ENCODE measurements at places on chromosomes 7 and 10.

GRCh38 chr7:2074691-2075090 is 158.1 kb downstream of the MAD1L1 start:
- H3K4me1 ChIP-seq, result no peaks in the 10 kb centered on the region
- H3K27me3 ChIP-seq, result no peaks in the 10 kb centered on the region
- H3K36me3 ChIP-seq, result no peaks in the 10 kb centered on the region
- no peak for DNase-seq
- H3K4me3 ChIP-seq, result no peak overlapping the region

GRCh38 chr10:35379226-35380137 is 43.2 kb downstream of the CCNY start:
- peak overlapping the region; percentile 78 for H3K27ac ChIP-seq
- no peaks in the 10 kb centered on the region for H3K36me3 ChIP-seq
- H3K27me3 ChIP-seq, result no peaks in the 10 kb centered on the region
- no peak overlapping the region for H3K4me3 ChIP-seq
- peaks cover 13% of the 10 kb centered on the region for H3K4me1 ChIP-seq

GRCh38 chr7:87058744-87059524 is 520 bp downstream of the ELAPOR2 start:
- no peaks in the 10 kb centered on the region for H3K4me1 ChIP-seq
- peak; percentile 50 for DNase-seq
- peak overlapping the region; percentile 39 for H3K4me3 ChIP-seq
- H3K27me3 ChIP-seq, result peaks cover 27% of the 10 kb centered on the region
- H3K36me3 ChIP-seq, result no peaks in the 10 kb centered on the region

DNA sequence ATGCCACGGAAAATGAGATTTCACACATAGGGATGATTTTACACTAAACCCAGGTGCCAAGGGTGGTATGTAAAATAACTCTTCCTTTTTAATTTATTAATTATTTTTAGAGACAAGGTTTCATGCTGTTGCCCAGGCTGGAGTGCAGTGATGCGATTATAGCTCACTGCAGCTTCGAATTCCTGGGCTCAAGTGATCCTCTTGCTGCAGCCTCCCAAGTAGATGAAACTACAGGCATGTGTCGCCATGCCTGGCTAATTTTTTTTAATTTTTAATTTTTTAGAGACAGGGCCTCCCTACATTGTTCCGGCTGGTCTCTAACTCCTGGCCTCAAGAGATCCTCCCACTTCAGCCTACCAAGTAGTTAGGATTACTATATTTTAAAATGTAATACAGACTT is 2.3 kb upstream of the CNNM1 start:
- no peak for DNase-seq
- H3K27me3 ChIP-seq, result peaks cover 19% of the 10 kb centered on the region
- H3K4me3 ChIP-seq, result no peak overlapping the region
- no peak overlapping the region for H3K27ac ChIP-seq

GRCh38 chr7:27277628-27278027 is 35.0 kb downstream of the EVX1 start:
- H3K4me3 ChIP-seq, result no peak overlapping the region
- H3K36me3 ChIP-seq, result no peaks in the 10 kb centered on the region
- no peaks in the 10 kb centered on the region for H3K27me3 ChIP-seq
- H3K27ac ChIP-seq, result peak overlapping the region; percentile 29
- no peaks in the 10 kb centered on the region for H3K4me1 ChIP-seq

GRCh38 chr10:14240253-14241189 is 90.2 kb downstream of the FRMD4A start:
- H3K27ac ChIP-seq, result no peak overlapping the region
- H3K36me3 ChIP-seq, result no peaks in the 10 kb centered on the region
- H3K27me3 ChIP-seq, result no peaks in the 10 kb centered on the region
- H3K4me1 ChIP-seq, result no peaks in the 10 kb centered on the region
- H3K4me3 ChIP-seq, result no peak overlapping the region

GRCh38 chr10:127392351-127393235 is 156.5 kb upstream of the NPS start:
- no peaks in the 10 kb centered on the region for H3K36me3 ChIP-seq
- no peak for DNase-seq
- no peaks in the 10 kb centered on the region for H3K27me3 ChIP-seq
- H3K4me1 ChIP-seq, result no peaks in the 10 kb centered on the region
- H3K4me3 ChIP-seq, result no peak overlapping the region

DNA sequence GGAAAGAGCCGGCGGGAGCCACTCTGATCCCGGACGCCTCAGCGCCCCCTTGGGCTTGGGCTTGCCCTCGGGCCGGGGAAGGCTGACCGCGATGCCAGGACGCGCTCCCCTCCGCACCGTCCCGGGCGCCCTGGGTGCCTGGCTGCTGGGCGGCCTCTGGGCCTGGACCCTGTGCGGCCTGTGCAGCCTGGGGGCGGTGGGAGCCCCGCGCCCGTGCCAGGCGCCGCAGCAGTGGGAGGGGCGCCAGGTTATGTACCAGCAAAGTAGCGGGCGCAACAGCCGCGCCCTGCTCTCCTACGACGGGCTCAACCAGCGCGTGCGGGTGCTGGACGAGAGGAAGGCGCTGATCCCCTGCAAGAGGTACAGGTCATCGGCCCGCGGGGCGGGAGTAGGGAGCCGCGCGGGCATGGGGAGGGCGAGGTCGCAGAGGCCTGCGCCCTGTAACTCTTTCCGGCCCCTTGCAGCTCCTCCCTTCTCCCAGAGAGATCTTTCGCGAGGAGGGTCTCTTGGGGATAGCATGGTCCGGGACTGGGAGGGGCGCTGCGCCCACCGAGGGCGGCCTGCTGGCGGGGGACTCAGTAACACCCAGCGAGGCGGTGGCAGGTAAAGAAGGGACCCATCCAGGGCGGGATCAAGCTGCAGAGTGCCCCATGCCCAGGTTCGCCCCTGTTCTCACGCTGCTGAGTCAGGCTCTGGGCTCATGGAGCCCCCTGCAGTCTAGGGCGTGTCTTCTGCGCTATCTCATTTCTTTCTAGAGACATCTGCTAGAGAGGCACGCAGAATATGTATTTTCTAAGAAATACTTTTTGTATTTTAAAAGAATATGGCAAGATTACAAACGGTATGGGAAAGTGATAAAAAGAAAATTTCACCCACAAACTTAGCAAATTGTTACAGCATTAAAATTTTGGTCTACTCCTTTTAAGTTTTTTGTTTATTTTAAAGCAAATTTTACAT is 687 bp downstream of the EPDR1 start:
- peak overlapping the region; percentile 48 for H3K4me3 ChIP-seq
- peaks cover 1% of the 10 kb centered on the region for H3K27me3 ChIP-seq
- peak overlapping the region; percentile 99 for H3K27ac ChIP-seq
- DNase-seq, result peak; percentile 67
- no peaks in the 10 kb centered on the region for H3K4me1 ChIP-seq

DNA sequence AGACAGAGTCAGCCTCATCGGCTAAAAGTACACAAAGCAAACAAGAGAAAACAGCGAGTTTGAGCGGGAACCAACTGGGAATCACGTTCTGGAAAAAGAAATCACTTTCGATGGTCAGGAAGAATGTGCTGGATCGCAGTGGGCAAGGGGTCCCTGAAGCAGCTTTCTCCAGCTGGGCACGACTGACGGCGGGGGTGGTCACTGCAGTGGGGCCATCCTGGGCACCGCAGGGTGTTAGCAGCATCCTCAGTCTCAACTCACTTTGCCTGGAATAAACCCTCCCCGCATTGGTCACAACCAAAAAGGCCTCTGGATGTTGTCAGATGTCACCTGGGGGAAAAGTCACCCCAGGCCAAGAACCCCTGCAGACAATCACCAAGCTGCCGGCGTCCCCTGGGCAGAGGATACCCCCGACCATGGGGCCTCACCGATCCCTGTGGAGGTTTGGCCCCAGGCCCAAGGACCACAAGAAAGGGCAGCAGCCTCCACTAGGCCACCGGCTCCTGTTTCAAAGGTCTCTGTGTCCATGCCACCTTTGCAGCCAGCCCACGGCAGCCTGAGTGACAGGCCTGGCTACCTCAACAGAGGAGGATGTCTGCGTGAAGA is 42.9 kb downstream of the EBF3 start:
- H3K27ac ChIP-seq, result no peak overlapping the region
- no peaks in the 10 kb centered on the region for H3K27me3 ChIP-seq
- DNase-seq, result no peak
- no peak overlapping the region for H3K4me3 ChIP-seq
- no peaks in the 10 kb centered on the region for H3K36me3 ChIP-seq

DNA sequence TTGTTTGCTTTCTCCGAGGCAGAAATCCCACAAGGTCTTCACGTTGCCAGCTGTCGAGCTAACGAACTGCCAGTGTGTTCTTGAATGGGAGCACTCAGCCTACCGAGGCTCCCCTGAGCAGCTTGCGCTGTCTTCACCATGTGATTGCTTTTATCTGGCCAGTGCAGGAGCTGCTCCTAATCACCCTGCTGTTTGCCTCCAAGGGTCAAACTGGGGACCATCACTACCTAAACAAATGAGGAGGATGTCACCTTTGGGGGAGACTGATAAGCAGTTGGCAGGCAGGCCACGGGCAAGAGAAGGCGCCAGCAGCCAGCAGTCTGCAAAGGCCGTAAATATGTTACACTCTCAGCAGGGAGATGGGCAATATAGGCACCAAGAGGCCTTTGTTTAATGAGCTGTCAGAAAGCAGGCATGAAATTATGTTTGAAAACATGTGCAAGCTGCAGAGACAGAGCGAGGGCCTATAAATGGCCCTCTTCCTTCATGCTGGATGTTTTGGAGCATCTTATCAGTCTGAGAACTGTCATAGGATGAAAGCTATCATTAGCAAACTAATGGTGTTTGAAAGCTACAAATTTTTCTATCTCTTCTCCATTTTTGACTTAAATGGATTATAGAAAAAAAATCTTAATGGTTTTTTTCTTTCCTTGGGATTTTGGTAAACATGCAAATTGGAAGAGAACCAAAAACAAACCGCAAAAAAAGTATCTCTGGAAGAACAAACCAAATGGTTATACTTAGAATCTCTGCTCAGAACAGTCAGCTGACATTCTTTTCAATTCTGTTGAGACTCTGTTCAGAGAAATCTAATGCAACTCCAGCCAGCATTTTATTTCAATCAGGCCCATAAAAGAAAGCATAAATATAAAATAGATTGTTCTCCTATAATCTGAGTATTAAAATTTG is 267.3 kb upstream of the NPVF start:
- no peaks in the 10 kb centered on the region for H3K36me3 ChIP-seq
- DNase-seq, result peak; percentile 30
- no peaks in the 10 kb centered on the region for H3K27me3 ChIP-seq
- no peak overlapping the region for H3K4me3 ChIP-seq

DNA sequence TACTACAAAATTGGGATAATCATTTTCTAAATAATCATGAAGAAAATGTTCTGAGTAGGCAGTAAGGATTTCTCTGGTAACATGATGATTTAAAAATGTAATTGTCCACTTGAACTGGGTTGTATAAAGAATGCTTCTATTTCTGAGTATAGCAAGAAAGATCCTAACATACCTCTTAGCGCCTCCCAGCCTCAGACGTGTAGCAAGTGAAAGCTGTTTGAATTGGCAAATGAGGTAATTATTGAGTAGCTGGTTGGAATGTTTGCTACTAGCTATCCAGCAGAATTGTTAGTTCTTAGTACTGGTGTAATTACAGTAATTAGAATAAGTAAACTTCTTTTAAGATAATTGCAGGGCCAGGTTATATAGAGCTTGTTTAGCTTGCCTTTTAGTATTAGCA is 47.9 kb downstream of the SEPTIN7 start:
- peaks cover 20% of the 10 kb centered on the region for H3K36me3 ChIP-seq
- no peak overlapping the region for H3K4me3 ChIP-seq
- no peaks in the 10 kb centered on the region for H3K27me3 ChIP-seq
- H3K27ac ChIP-seq, result no peak overlapping the region

DNA sequence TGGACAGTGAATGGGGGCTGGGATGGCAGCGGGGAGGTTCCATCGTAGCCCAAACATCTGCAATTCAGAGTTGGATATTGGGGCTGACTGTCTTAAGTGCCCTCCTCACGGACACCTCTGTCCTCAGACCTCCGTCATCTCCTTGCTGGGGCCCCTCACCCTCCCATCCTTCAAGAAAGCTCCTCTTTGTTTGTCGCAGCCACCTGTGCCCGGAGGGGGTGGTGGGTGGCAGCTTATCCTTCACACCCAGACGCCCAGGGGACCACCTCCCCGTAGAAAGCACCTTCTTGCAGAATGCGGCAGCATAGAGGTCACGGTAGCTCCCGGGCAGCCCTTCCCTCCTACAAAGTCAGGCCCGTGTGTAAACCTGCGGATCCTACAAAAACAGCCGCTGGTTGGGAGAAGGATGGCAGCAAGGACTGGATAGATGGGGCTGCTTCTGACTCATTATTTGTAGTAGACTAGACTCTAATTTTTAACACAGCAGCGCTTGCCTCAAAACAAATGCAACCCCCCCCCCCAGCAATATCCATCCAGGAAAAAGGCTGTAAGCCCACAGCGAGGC is 1.3 kb upstream of the PTPRN2 start:
- H3K27ac ChIP-seq, result no peak overlapping the region
- H3K4me1 ChIP-seq, result peaks cover 3% of the 10 kb centered on the region
- H3K4me3 ChIP-seq, result no peak overlapping the region
- H3K27me3 ChIP-seq, result peaks cover 8% of the 10 kb centered on the region
- H3K36me3 ChIP-seq, result no peaks in the 10 kb centered on the region

- H3K36me3 ChIP-seq, result no peaks in the 10 kb centered on the region
- DNase-seq, result no peak
- H3K4me3 ChIP-seq, result peak overlapping the region; percentile 63
Observed at GRCh38 chr10:5411941-5412276, 448 bp upstream of the NET1 start.

- H3K36me3 ChIP-seq, result no peaks in the 10 kb centered on the region
- no peaks in the 10 kb centered on the region for H3K4me1 ChIP-seq
- H3K4me3 ChIP-seq, result no peak overlapping the region
- H3K27me3 ChIP-seq, result no peaks in the 10 kb centered on the region
- DNase-seq, result no peak
Observed at GRCh38 chr10:113992471-113993011, 51.1 kb upstream of the ADRB1 start.

DNA sequence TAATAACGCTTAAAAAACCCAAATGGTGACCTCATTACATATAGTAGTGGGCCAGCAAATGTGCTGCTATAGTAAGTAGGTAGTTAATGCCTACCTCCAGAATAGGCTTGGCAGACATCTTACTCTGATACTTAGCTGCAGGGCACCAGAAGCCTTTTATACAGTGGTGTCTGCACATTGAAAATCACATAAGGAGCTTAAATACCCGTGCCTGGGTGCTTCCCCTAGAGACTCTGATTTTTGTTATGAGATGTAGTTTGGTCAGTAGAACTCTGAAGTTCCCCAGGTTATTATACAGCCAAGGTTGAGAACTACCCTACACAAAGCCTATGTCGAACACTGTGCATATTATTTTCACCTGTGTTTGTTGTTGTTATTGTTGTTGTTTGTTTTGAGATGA is 47.2 kb downstream of the ANKIB1 start:
- no peak overlapping the region for H3K27ac ChIP-seq
- H3K4me3 ChIP-seq, result no peak overlapping the region
- no peak for DNase-seq
- no peaks in the 10 kb centered on the region for H3K4me1 ChIP-seq
- H3K27me3 ChIP-seq, result no peaks in the 10 kb centered on the region
- H3K36me3 ChIP-seq, result no peaks in the 10 kb centered on the region

DNA sequence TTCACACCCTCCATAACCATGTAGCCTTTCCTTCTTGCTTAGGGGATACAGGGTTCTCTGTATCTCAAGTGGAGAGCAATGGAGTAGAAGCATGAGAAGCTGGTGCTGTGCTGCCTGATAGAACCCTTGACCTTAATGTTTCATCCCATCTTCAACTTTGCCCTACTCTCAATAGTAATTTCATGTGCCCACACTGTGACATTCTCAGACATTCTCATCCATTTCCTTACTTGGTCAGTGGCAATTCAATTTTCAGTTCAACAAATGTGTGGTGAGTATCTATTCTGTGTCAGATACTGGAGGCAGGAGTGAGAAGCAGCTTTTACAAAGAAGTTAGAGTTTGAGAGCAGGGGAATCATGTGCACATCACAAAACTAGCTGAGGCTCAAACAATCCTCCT is 16.1 kb downstream of the STRIP2 start:
- no peaks in the 10 kb centered on the region for H3K27me3 ChIP-seq
- no peaks in the 10 kb centered on the region for H3K4me1 ChIP-seq
- no peak overlapping the region for H3K4me3 ChIP-seq
- no peaks in the 10 kb centered on the region for H3K36me3 ChIP-seq
- no peak overlapping the region for H3K27ac ChIP-seq
- DNase-seq, result no peak

All from small intestine (tissue), 16 donors.